ENCODE measurements at places on chromosomes 5 and 9.

DNA sequence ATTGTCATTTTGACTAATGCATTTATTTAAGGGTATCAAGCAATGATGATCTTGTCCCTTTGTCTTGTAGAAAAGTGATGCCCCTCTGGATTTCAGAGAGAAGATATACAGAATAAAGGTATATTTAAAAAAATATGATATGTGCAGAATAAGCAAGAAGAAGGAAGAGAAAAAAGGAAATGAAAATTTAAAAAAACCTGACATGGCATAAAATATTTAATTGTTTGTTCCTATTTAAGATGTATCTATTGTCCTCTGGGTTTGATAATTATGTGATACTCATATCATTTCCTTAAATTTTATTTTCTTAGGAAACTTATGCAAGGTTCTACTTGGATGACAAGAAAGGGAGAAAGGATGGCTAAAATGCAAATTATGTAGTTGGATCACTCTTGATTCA is 983.7 kb upstream of the CDH6 start:
- no peak for DNase-seq

- DNase-seq: no peak
Observed at GRCh38 chr5:107361945-107362344, 308.8 kb downstream of the EFNA5 start.

DNA sequence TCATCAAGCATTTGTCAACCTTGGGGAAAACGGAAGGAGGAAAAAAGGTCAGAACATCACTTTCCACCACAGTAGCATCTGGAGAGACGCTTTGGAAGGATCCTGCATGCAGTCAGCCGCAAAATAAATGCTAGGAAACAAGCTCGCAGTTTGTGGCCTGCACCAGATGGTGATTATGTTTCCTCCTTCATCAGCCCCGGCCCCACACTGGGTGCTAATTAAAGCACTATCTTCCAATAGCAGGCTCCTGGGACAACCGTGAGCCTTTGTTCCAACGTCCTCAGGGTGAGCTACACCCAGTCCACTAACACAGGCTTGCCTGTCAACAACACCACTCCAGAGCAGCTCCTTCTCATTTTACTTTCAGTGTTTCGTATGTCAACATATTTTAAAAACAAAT is 64.0 kb downstream of the RNF130 start:
- no peak for DNase-seq

DNA sequence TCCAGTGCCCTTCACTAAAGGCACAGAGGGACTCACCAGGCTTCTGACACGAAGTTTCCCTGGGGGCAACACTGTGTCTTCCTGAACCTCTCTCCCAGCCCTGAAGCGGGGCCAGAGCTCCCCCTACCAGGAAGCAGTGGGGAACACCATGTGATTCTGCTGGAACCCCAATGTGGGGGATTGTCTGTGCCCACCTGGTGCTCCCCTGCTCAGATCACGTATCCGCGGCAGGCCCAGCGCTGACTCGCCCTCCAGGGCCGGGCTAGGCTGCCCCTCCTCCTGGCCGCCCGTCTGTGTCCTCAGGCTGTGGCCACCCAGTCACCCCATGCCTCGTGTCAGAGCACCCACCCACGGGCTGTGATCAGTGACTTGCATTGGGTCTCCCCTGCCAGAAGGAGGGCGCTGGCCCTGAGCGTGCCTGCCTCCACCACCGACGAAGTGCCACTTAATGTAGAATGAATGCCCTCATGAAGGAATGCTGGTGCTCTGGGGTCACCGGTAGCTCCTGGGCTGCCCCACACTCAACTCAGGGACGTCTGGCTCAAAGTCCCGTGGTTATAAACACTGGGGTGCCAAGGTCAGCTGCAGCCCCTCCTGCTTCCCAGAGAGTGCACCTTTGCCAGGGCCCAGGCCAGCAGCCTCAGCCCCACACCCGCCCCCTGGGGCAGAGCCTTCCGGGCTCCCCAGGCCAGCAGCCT is 22.1 kb downstream of the SARDH start:
- DNase-seq: no peak

DNA sequence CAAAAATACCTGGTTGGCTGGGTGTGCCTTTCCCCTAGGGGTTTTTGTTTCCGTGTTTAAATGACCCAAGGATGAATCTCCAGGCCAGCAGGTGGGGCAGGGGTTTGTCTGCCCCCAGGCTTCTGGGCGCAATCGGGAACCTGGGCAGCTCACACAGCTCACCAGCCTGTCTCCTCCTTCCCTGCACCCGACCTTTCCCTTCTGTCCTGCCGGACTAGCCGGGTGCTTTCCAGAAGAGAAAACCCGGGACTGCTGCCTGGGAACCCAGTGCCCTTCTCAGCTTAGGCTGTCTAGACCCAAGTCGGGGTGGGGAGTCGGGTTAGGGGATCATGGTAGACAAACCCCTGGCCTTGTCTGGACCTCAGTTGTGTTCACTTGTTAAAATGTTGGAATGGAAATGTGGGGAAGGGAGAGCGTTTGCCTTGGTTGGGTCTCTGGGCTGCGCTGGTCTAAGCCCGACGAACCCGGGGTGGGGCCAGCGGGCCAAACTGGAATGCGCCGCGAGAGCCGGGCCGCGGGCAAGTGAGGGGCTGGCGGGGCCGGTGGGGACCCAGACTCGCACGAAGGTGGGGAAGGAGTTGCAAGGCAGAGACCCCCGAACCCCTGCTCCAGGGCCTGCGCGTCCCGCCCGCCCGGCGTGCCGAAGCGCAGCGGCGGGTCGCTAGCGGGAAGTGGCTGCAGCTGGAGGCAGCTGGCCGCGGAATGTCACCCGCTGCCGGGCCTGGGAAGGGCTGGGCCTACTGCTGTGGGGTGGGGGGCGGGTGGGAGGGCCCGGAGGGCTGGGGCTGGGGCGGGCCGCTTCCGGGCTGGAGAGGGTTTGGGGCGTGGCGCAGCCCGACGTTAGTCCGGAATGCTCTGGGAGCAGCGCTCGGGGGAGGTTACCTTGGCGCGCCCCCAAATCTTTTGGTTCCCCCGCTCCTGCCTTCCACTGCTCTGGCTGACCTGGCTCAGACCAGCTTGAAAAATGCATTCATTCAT is 84.6 kb downstream of the DAB2IP start:
- no peak for DNase-seq
